Erythroblast (primary cell): ENCODE measurements at places on chromosomes 4 and X.

DNA sequence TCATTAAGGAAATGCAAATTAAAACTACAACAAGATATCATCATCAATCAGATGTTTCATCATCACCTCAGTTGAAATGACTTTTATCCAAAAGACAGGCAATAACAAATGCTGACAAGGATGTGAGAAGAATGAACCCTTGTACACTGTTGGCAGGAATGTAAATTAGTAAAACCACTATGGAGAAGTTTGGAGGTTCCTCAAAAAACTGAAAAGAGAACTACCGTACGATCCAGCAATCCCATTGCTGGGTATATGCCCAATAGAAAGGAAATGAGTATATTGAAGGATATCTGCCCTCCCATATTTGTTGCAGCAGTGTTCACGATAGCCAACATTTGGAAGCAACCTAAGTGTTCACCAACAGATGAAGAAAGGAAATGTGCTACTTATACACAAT is 50.6 kb upstream of the STARD8 start:
- no peak for DNase-seq

DNA sequence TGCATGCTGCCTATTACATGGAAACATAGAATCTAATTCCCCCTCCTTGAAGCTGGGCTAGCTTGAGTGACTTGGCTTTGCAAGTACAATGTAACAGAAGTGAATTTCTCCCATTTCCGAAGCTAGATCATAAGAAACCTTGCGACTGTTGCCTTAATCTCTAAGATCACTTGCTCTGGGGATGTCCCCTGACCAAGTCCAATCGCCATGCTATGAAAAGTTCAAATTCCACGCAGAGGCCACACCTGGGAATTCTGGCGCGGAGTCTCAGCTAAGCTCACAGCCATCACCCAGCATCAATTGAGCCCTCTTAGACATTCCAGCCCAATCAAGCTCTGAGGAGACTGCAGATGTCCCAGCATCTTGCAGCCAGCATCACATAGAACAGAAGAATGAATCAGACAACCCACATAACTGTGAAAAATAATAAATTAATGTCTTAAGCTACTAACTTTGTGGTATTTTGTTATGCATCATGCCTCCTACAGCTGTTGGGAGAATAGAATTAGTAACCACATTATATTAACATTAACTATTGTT is 27.0 kb downstream of the GPM6A start:
- DNase-seq, result no peak

DNA sequence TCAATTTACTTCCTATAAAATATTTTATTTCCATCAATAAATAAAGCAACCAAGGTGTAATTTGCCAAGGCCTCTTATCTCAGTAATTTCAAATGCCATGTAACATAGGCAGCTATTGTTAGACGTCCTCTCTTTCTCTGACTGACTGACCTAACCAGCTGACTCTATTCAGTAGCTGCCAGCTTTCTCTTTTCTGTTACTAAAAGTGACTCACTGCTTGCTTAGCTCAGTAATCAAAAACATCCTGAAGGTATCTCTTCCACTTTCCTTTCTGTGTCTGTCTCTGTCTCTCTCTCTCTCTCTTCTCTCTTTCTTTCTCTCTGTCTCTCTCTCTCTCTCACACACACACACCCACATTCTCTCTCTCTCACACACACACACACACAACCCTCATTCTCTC is 134.2 kb downstream of the SPOCK3 start:
- no peak for DNase-seq

GRCh38 chrX:24934279-24934678 is 81.5 kb downstream of the ARX start:
- DNase-seq, result no peak

GRCh38 chrX:73577361-73577760 is 14.4 kb downstream of the CHIC1 start:
- no peak for DNase-seq

DNA sequence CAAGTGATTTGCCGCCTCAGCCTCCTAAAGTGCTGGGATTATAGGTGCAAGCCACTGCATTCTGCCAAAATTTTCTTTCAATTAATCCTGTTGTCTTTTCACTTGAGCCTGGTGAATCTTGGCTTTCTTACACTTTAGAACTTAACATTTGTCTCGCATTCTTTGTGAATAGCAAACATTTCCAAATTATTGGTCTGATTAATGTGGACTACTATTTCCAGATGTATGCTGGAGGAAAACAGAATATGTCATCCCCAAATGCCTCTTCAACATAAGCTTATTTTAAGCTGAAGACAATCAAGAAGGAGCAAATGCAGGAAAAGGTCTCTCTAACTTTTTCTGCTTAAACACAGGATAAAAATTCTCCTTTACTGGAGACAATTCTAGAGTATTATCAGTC is 233.4 kb downstream of the PPP4R3C start:
- DNase-seq, result no peak

- no peak for DNase-seq
Observed at GRCh38 chr4:111631215-111631999, 513.8 kb upstream of the FAM241A start.

DNA sequence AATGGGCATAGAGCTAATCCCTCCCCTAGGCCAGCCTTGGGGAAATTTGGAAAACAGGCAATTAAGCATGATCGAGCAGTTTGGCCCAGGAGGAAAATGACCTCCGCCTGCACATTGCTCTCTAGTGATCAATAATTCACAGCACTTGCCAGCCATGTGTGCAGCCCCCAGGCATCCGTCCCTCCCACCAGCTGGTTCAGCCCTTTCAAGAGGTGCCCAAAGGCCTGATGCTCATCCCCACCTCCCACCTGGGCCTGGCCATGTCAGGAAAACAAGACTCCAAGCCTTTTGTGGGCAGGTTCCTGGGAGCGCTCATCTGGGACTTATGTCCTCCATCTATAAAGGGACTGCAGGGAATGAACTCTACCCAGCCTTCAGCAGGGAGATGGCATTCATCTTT is 17.5 kb upstream of the PPP2R2C start:
- DNase-seq, result no peak
